ENCODE measurements at places on chromosomes 4 and X.

- DNase-seq = no peak
Observed at GRCh38 chr4:169314906-169315305, 44.1 kb upstream of the SH3RF1 start.

- no peak for DNase-seq
Observed at GRCh38 chr4:11216520-11216919, 212.2 kb downstream of the HS3ST1 start.

GRCh38 chr4:40281099-40281498 is 54.0 kb upstream of the CHRNA9 start:
- DNase-seq = no peak

- DNase-seq = no peak
Observed at GRCh38 chrX:3129256-3129655, 88.0 kb downstream of the ARSF start.

DNA sequence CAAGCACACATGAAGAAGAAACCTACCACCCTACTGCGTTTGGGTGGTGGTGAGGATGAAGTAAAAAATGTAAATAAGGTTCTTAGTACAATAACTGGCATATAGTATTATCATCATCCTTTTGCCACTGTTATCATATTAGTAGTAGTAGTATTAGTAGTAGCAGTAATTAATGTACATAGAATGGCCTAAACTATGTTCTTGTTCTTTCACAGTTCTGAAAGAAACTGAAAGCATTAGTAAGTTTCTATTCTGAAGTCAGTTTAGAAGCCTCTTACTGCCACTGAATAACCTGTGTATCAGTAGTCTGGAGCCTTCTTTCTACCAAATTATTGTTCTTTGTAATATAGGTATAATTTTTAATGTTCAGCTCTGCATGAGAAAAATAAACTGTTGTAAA is 21.0 kb downstream of the COL4A6 start:
- no peak for DNase-seq

GRCh38 chr4:123505095-123506010 is 108.8 kb downstream of the SPRY1 start:
- DNase-seq = peak; percentile 48

- DNase-seq = no peak
Observed at GRCh38 chrX:49860867-49861535, 18.3 kb upstream of the USP27X start.

DNA sequence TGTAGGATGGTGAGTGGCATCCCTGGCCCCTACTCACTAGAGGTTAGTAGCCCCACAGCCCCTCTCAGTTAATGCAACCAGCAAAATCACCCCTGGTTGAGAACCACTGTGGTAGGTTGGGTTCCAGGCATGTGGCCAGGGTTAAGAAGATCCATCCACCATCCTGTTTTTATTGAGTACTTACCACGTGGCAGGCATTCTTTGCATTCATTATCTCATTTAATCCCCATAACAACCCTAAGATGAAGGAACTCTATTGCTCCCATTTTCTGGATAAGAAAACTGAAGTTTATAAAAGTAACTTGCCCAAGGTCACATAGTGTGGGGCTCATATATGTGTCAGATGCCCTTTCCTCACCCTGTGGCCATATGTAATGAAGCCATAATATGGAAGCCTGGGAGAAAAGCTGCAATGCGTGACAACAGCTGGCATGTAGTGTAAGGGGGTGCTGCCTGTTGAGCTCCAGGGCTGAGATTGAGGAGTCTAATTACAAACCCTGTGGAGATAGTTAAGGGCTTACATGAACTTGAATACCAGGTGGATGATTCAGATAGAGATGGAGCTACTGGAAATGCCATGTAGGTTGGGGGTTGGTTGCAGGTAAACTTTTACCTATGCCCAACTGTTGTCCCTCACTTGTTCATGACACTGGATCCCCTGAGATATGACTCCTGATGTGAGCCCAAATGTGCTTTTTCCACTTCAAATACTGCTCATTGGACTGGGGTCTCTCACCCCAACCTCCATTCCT is 100.2 kb upstream of the PGRMC2 start:
- no peak for DNase-seq

GRCh38 chr4:141432000-141432712 is 204.2 kb upstream of the IL15 start:
- no peak for DNase-seq

DNA sequence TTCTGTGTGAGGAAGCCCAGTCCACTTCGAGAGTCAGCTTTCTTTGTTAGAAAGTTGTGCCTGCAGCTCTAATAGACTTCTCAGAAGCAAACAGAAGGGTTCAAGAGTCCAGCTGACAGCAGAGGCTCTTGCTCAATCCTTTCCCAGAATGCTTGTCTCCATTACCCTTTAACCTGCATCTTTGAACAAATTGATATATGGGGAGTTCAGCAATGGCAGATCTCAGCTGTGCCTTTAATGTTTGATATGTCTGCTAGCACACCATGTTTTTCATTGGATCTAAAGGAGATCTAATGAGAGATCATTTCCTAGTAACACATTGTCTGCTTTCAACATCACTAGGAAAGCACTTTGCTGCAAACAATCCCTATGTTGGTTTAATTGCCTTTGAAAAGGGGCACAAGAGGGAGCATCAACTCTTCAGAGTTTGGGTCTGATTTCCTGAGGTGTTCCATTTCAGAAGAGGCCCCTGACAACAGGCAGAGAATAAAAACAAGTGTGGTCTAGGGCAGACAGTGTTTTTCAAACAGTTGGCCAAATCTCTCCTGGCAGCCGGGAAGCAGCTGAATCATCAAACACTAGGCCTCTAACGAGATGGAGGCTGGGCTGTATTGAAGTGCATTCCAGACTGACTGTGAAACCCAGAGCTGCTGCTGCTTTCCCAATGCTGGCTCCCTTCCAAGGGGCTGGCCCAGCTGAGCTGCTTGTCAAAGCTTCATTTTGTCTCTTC is 55.5 kb downstream of the LUZP4 start:
- no peak for DNase-seq

DNA sequence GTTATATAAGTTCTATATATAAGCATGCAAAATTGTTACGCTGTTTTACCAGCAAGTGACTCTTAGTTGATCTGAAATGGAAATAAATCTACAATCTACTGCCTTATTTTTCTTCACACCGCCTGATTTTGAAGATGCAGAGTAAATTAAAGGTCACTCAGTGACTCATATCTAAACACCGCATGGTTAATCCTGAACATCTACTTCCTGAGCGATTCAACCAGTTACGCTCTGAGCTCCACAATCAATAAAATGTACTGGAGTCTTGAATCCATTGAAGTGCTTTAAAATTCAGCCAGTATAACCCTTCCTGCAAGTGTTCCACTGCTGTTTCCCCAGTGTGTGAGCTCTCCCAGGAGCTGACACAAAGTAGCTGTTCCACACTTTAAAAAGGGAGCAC is 192.8 kb downstream of the SLC7A11 start:
- no peak for DNase-seq

DNA sequence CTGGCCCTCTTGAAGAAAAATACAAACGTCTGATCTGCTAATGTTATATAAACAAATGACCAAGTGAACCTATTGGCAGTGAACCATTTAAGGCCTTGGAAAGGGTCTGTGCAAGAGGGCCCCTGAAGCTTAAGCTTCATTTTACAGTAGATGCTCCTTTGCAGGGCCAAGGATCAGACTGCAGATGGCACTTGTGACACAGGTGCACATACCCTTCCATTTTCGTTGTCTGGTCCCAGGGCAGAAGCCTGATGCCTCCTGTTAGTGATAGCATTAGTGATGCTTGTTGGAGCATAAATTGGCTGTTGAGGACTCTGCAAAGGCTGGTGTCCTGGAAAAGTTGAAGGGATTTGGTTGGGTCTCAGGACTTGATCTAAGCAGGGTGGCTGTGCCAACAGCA is 46.5 kb downstream of the ETNPPL start:
- no peak for DNase-seq

DNA sequence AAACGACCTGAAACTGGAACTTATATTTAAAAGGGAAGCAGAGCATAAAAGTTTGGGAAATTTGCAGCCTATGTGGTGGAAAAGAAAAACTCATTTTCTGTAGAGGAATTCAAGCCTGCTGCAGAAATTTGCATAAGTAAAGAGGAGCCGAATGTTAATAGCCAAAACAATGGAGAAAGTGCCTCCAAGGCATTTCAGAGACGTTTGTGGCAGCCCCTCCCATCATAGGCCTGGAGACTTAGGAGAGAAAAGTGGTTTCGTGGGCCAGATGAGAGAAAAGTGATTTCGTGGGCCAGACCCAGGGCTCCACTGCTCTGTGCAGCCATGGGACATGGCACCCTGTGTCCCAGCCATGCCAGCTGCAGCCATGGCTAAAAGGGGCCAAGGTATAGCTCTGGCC is 361.9 kb downstream of the PCDH19 start:
- DNase-seq = no peak

DNA sequence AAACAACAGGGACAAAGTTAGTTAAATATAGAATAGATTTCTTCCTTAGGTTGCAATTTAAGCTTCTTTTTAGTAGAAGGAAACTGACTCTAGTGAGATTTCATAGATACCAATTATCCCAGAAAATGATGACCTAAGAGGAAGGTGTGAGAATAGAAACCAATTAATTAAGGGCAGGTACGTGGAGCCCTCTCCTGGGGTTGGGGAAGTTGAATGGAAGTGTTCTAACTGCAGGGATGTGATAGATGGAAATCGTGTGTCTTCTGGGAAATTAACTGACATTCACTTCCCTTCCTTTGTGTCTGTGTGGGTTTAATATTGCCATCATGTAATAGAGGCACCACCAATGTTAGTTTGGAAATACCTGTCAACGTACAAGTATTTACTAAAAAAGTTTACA is 204.1 kb upstream of the ANK2 start:
- DNase-seq = no peak

DNA sequence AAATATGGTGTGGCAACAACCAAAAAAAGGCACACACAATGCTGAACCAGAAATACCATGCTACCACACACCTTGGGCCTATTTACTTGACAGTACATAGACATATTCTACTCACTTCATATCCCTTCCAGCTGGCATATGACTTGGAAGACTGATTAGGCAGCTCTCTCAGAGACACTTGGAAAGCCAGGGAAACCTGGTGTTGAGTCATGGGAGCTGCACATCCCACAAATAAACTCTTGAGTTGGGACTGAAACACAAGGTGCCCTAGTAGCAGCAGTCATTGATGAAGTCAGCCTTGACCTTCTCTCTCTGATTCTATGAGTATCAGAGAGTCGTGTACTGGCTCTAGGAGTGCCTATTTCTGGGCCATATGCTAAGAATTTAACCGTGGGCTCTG is 776.6 kb upstream of the LCORL start:
- DNase-seq = no peak

- DNase-seq = no peak
Observed at GRCh38 chr4:83247415-83248357, 36.9 kb downstream of the COQ2 start.

Data from activated T-cell treated with anti-CD3 and anti-CD28 coated beads, Interleukin-2, amount 50 U/mL, for 24 hours (primary cell).